Left cardiac atrium (tissue), 4 donors: ENCODE measurements at places on chromosomes 2 and 18. TPM values are rescaled to one million over a fixed set of nuclear protein-coding genes. Genes with fewer than 3 reads are reported as not detected.

GRCh38 chr2:2653231-2653630, 322.2 kb upstream of the MYT1L start:
- no peak for DNase-seq

- no peak for DNase-seq
These were observed 190.1 kb upstream of the SP5 start for GRCh38 chr2:170524828-170525565.

GRCh38 chr2:83730223-83730622, 728.9 kb downstream of the SUCLG1 start:
- no peak for DNase-seq

DNA sequence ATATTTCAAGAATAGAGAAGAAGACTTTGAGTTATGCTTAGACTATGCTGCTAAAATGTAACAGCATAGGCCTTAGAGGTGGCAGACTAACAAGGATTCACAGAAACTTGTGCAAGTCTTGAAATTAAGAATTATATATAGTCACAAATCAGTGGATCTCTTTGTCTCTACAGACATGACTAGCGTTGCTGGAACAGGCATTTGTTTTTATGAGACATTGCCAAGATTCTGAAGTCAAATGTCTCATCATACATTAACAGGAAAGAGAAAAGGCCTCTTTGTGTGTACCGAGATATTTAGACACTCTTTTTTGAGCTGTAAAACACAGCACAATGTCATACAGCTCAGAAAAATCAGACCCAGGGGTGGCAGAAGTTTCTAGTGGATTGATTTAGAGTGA, 207.1 kb downstream of the TMX3 start:
- no peak for DNase-seq

GRCh38 chr2:95359031-95359430, 43.5 kb upstream of the FAHD2A start:
- no peak for DNase-seq

DNA sequence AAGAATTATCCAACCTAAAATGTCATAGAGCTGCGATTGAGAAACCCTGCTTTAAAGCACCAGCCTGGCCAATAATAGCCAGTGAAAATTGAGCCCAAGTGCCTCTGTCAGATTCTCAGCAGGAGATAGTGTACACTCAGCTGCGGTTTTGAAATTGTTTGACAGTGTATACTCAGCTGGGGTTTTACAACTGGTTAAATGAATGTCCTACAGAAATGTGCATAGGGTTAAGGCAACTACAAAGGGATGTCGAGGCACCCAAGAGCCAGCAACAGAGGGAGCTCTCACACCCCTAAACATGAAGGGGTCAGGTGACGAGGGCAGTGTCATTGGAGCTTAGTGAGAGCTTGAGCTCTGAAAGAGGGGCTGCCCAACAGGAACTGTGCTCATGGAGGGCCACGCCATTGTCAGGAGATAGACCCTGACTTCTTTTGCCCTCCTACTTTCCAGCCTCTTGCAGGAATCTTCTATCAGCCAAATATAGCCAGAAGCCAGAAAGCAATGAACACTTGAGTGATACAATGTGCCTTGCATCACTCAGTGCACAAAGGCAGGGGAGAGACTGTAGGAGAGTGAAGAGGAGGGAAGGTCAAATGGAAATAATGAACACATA, 15.1 kb downstream of the ACTG2 start:
- DNase-seq: no peak

DNA sequence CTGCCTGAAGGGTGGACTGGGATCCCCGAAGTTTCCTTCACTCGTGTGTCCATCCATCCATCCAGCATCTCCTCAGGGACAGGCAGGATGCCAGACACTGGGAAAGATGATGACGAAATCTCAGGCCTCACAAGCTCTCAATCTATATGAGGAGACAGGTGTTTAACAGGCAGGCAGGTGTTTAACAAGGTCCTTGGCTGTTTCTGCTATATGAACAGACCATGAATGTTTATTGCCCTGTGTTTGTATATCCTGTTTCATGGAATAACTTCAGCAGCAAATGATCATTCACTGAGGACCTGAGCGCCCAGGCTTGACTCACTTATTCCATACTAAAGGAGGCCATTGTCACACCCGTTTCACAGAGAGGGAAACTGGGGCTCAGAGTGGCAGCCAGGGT, 685.8 kb upstream of the HS6ST1 start:
- DNase-seq: no peak

- no peak for DNase-seq
These were observed 2.4 kb upstream of the ARHGEF4 start for GRCh38 chr2:130834091-130834930.

- no peak for DNase-seq
These were observed 82.4 kb upstream of the KLHL29 start for GRCh38 chr2:23302591-23302990.

DNA sequence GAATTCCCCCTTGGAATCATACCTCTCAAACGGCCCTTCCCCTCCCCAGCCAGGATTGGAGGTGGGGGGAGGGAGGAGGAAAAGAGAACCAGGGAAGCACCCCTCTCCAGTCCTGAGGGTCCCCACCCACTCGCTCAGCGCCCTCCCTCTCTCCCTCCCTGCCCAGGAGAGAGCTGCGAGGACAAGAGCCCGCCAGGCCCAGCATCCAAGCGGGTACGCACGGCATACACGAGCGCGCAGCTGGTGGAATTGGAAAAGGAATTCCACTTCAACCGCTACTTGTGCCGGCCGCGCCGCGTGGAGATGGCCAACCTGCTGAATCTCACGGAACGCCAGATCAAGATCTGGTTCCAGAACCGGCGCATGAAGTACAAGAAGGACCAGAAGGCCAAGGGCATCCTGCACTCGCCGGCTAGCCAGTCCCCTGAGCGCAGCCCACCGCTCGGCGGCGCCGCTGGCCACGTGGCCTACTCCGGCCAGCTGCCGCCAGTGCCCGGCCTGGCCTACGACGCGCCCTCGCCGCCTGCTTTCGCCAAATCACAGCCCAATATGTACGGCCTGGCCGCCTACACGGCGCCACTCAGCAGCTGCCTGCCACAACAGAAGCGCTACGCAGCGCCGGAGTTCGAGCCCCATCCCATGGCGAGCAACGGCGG, 14.4 kb downstream of the HOXD3 start:
- DNase-seq: no peak

- DNase-seq: no peak
These were observed 36.2 kb downstream of the EIF2AK3 start for GRCh38 chr2:88590998-88591613.

DNA sequence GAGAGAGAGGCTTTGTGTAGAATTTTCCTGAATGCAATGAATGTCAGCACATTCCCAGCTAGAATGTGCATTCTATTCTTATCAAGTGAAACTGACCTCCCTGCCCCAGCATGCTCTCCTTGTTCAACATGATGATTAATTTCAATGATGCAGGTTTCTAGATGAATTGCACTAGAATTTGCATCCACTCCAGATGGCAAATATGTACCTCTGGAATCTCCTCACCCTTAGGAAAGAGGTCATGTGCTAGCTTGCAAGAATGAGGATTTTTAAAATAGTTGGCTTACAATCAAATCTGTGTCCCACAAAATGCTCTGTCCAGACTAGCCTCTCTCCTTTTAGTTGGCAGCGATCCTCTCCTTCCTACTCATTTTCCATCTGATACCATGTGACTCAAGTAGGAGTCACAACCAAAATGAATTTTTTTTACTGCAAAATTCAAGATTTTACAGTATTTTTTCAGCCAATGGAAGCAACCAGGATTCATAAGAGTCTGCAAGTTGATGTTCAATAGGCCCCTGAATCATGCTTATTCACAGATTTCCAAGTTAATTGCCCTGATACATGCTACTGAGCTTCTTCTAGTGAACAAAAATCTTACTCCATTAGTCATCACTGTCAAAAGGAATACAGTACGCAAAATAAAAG, 21.0 kb upstream of the STAT4 start:
- DNase-seq: no peak

GRCh38 chr2:7430421-7430868, 513.2 kb downstream of the RNF144A start:
- DNase-seq: no peak

DNA sequence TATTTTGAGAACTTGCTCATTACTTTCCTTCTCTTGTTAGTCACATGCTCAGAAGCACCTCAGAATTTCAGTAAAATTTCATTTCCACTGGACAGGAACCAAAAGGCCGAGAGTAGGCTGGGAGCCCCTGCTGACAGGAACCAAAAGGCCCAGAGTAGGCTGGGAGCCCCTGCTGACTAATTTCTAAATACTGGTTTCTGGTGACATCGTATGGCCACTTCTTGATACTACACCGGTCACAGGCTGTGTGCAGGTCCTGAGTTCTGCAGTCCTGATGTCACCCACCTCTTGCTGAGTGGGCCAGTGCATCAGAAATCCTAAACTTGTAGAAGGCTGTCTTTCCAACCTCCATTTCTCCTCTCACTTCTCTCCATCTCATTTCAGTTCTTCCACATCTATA, 17.7 kb upstream of the EN1 start:
- DNase-seq: no peak

DNA sequence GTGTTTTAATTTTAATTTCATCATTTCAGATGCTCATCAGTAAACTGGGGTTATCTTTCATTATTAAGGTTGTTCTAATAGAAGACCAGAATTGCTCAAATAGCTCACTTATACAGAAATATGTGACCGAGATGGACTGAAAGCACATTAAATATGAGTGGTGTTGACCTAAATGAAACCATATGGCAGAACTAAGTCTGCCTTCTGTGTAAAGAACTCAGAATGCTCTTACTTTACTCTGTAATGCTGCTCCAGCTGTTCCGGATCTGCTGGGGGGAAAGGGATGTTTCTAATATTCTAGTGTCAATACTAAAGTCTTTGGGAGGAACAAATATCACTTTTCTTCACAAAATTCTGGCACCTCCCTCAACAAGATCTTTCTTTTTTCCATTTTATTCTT, 131.0 kb downstream of the DPP4 start:
- no peak for DNase-seq

DNA sequence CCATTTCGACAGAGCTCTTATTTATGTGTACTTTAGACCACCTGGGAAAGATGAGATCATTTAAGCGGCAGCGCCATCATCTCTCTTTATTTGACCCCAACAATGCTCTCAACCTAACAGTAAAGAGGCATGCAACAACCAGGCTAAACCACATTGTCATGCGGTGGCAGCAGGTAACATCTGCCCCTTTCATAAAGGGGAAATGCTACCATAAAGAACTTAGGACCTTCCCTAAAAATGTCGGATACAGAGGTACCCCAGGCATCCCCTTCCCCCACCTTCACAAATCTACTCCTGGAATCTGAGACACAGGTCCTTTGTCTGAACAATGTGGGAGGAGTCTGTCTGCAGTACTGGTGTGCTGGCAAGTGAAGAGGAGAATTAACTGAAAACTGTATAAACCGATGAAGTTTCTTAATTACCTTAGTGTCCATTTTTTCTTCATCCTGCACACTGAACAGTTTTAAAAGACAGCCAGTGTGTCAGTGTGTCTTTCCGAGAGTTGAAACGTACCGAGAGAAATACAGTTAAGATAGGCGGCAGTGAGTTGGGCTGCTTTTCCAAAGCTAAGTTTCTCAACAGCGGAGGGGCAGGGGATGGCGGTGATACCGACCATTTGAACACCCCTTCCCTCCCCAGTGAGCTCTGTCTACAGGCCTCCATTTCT, 1.9 kb downstream of the MEX3C start:
- DNase-seq: no peak

DNA sequence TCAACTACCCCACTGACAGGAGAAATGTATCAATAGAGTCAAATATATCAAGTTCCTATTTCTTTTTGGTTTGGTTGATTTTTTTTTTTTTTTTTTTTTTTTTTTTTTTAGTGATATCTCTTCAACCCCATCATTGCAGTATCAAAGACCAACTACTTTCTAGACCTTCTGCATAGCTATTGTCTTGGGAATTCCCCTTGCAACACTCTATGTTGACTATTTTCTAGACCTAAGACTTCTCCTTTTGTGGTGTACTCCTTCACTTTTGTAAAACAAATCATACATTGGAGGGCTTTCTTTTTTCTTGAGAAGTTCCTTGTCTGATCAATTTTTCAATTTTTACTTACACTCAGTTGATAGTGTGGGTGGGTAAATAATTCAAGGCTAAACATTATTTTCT, 46.5 kb upstream of the NR4A2 start:
- no peak for DNase-seq

- DNase-seq: no peak
These were observed 111.9 kb downstream of the KCNF1 start for GRCh38 chr2:11023326-11024258.

DNA sequence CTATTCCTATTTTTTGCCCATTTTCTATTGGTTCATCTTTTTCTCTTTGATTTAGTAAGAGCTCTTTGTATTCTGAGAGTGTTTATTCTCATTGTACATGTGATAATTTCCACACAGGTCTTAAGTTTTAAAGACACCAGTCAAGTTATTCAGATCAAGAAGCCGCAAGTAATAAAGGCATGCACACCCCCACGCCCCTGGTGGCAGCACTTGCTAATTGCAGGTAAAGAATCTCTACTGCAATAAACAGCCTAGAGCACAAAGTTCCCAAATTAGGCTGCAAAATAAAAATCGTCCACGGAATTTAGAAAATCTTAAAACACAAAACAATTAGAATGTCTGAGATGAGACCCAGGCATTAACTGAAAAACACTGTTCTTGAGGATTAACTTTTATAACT, 45.2 kb downstream of the ST3GAL5 start:
- no peak for DNase-seq

DNA sequence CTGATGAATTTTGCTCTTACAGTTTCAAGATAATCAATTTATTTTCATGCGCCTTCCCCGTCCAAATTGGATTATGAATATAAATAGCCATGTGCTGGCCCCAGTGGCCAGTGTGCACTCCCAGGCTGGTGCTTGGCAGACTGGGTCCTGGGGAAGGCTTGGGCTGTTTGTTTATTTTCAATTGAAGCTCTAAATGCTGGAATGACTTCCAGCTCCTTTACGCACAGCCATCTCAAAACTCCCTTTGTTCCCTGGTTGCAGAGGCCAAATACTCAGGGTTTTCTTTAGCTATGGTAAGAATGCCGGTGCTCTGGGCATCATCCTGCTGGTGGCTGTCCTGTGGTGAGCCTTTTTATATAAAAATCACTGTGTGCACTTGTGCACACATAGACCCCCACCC, 131.5 kb downstream of the PRKCE start:
- no peak for DNase-seq

DNA sequence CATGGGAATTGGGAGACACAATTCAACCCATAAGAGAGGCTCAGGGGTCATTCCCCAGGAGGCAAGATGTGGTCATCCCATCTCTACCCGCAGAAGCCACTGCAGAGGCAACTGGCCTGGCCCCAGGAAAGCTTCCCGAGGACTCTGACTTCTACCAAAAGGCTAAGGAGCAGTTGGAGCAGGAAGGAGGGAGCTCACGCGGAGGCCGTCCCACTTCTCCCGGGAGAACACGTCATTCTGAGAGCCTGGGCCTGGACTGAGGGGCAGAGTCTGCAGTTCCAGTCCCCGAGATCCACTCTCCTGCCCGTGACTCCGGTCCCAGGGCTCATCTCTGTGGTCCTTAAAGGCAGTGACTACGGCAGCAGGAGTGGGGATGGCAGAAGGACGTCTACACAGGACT, 69.0 kb upstream of the TAF1B start:
- peak; percentile 53 for DNase-seq

- no peak for DNase-seq
These were observed 16.0 kb downstream of the DNAH6 start for GRCh38 chr2:84532291-84532690.

The MYL12A gene
- total RNA-seq: 945 TPM

The CD8B2 gene
- total RNA-seq: not detected

The MC5R gene
- not detected for total RNA-seq

The RAB12 gene
- 69.5 TPM for total RNA-seq

The PAX8 gene
- total RNA-seq: 1.9 TPM

The DYSF gene
- total RNA-seq: 36.8 TPM

The TCF4 gene
- total RNA-seq: 77.4 TPM

The COPS7B gene
- 15.6 TPM for total RNA-seq

The NR4A2 gene
- 2.4 TPM for total RNA-seq

The MAP4K3 gene
- total RNA-seq: 31.2 TPM
